ENCODE measurements at places on chromosomes 12 and 14.

GRCh38 chr14:89422181-89422951, 5.3 kb upstream of the FOXN3 start:
- no peak for DNase-seq

DNA sequence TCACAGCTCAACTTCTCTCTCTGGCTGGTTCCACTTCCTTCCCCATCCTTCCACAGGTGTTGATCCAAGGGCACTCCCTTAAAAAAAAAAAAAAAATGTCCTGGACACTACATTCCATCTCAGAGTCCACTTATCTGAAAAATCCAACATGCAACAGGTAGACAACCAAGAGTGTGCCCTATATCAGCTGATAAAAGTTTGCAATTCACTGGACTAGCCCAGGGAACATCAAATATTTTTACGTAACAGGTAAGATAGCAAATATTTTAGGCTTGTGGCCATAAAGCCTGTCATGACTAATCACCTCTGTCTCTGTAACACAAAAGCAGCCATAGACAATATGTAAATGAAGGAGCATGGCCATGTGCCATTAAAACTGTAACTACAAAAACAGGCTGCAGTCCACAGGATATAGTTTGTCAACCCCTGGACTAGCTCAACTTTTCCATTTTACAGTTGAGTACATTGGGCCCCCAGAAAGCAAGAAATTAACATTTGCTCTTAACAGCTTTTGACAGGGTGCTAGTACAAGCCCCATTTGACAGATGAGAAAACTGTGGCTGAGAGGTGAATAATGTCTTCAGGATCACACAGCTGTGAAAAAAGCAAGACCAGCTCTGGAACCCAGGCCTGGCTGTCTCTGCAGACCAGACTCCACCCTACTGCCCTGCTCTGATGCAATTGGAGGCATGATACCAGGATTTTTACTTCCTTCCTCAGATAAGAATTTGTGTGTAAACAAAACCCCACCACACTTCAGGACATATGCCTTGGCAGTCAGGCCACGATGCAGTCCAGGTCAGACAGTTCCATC, 68.9 kb downstream of the CMKLR1 start:
- no peak for DNase-seq

- no peak for DNase-seq
Measured at GRCh38 chr14:38716926-38717325, 386.1 kb downstream of the SEC23A start.

- no peak for DNase-seq
Measured at GRCh38 chr14:35963209-35963608, 137.1 kb downstream of the BRMS1L start.

DNA sequence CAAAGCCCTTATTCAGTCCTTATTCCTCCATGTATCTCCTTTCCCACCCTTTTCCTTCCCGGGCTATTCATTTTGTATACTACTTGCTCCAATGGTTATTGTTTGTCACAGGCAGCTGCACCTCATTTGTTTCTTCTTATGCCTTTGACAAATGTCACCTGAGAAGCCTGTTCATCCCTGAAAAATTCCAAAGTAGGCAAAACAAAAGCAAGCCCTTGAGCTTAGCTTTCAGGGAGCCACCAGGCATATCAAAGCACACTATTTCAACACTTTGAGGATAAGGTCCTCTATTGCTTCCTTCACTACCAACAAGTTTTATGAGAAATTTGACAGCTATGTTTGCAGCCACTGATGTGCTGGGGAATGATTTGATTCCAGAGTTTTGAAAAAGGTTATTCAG, 738.7 kb upstream of the LMO3 start:
- DNase-seq = no peak

- no peak for DNase-seq
Measured at GRCh38 chr12:121277374-121277759, 19.1 kb downstream of the CAMKK2 start.

GRCh38 chr12:23853640-23854039, 95.8 kb downstream of the SOX5 start:
- DNase-seq = no peak

- DNase-seq = peak; percentile 43
Measured at GRCh38 chr12:54053751-54054741, at the start of gene HOXC4. Gene HOXC4 (plus strand): TSS chr12:54053835. CDS start chr12:54053923, 88 bp downstream.

- no peak for DNase-seq
Measured at GRCh38 chr12:70661466-70662161, 24.4 kb upstream of the PTPRB start.
